Esophagus squamous epithelium (tissue), 5 donors: ENCODE measurements at places on chromosomes 1 and 21.

DNA sequence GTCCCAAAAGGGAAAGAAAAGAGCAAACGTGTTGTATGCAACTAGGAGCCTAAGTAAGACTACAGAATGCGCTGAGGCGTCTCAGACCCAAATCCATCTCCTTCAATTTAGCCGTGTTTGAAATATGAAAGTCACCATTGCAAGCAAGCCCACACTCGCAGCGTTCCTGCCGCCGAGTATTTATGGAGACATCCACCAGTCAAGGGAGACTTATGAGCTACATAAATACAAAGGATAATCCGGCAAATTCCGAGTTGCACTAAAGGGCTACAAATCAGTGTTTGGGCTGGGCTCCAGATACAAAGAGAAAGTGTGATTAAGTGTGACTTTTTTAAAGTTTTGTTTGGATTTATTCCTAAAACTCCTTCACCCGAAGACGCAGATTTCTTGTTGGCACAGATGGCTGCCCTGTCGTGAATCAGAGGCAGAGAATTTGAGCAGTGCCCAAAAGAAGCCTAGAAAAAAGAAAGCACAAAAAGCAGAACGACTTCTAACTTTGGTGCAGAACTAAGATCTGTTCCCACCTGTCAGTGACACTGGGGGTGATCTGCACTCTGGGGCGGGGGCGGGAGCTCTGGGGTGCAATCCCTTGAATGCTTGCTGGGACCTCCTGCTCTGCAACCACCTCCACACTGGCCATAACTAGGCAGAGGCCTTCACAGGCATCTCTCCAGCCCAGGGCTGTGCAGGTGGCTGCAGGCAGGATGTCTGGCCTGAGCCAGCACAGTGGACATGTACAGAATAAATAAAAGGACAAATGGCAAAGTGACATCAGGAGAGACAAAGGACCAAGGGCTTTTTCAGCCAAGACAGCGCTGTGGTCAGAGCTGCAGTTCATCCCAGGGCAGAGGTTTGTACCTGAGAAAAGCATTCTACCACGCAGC, 489.7 kb downstream of the NPHP4 start:
- DNase-seq, result no peak

DNA sequence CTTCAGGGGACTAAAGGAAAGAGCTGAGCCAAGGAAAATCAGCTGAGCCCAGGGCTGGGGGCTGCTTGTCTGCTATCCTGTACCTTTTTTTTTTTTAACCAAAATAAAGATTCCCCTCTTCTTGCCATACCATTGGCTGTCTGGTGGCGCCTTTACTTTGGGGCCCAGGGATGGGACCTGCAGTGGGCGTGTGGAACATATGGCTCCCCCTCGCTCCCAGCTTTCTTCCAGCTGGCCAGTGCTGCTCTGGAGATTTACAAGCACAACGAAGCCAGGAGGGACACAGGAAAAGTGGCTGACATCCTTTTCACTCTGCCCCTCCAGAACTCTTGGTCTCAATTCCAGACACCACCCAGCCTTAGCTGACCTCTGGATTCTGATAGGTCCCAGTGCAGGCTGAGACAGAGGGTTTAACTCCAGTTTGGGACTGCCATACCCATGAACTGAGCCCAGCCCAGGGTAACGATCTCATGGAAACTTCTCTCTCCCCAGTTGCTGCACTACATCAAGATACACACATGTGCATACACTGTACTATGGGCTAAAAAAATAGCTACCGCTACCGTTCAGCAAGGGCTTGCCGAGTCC, 5.4 kb upstream of the SFN start:
- DNase-seq, result no peak

DNA sequence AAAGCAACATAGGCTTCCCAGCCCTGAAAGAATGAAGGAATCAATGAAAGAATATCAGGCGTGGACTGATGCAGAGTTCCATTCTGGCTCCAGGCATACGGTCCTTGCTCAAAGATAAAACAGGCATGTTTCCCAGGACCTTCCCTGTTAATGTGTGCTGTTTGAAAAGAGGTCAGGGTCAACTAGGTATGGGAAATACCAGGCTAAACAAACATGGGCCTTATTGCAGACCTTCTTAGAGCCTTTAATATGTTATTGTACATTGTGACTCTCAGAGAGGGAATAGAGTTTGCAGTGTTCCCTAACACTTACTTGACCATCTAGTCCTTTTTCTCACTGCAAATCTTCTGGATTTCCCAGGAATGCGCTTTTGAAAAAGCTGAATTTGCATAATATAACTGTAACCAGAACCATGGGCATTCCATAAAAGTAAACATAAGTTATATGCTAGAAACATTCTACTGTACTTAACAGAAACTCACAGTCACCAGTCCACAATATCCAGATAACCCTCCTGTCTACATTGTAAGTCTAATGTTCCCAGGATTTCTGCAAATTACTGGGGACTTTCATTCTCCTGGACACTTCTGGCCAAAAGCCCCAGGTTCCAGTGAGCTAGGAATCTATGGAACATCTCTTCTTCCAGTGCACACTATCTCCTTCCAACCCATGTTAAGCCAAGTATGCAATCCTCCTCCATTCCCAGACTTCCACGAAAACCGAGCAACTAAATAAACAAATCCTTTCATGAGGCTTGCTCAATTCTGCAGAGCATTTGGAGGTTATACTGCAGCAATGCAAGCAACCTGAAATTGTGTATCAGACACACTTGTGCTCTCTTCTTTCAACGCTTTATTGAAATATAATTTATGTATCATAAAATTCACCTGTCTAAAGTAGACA, 486.6 kb downstream of the SETD4 start:
- no peak for DNase-seq

DNA sequence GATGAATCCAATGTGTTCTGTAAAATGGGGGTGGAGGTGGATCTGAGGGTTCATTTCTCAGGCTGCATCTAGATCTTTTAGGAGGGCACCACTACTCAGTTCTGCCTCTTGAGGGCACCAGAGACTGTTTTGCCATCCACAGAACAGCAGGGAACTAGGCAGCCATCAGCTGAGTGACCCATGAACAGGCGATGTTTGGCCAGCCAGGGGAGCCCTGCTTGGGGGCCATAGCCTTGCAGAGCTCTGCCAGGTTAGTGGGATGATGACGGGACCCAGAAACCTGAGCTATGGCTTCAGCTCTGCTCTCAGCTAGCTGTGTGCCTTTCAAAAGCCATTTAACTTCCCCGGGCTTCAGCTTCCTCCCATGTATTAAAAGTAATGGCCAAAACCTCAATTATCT, 13.4 kb upstream of the NOS1AP start:
- DNase-seq, result no peak

GRCh38 chr1:61151565-61151964, 69.2 kb downstream of the NFIA start:
- no peak for DNase-seq

DNA sequence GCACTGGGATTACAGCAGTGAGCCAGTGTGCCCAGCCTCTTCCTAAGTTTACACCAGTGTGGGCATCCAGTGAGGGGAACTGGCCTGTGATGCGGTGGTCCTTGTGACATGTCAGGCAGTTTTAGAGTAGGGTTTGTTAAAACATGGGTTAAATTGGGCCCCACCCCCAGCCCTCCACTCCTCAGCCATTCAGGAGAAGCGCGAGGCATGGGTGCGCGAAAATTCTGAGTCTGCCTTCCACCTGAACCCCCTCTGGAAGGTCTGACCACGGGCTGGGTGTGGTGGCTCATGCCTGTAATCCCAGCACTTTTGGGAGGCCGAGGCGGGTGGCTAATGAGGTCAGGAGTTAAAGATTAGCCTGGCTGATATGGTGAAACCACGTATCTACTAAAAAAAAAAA, 51.7 kb downstream of the SKI start:
- no peak for DNase-seq

DNA sequence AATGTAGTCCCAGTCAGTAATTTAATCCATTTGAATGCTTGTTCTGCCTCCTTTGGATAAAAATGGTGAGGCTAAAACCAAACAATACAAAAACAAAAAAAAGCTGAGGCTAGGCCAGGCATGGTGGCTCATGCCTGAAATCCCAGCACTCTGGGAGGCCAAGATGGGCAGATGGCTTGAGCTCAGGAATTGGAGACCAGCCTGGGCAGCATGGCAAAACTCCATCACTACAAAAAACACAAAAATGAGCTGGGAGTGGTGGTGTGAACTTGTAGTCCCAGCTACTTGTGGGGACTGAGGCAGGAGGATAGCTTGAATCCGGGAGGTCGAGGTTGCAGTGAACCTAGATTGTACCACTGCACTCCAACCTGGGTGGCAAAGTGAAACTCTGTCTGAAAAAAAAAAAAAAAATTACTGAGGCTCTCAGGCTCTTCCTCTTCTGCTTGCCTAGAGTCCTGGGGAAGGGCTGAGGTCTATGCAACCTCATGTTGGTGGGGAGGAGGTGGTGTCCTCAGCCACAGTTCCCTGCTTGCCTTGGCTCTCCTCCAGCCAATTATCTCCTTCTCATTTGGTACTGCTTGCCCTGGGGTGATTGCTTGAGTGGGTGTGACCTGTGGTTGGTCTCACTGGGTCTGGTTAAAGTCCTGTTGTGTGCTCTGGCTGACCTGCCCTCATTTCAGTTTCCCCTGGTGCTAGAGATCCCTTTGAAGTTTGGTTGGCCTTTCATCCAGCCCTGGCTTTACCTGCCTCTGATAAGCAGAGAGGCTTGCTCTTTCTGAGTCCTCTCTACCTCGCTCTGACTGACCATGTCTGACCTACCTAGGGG, 20.9 kb downstream of the S1PR1 start:
- no peak for DNase-seq

DNA sequence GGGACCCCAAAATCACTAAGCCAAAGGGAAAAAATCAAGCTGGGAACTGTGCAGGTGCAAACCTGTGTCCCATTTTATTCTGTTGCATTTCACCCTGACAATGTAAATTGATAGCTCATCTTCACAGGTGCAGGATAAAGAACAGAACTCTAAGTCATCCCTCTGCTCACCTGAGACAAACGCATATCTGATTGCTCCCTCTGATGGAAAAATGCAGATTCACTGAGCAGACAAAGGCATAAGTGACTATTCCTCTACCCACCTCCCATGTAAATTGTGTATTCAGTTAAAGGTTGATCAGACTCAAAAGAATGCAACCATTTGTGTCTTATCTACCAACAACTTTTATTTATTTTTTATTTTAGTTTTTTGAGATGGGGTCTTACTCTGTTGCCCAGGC, 644.2 kb downstream of the PTPRU start:
- no peak for DNase-seq

DNA sequence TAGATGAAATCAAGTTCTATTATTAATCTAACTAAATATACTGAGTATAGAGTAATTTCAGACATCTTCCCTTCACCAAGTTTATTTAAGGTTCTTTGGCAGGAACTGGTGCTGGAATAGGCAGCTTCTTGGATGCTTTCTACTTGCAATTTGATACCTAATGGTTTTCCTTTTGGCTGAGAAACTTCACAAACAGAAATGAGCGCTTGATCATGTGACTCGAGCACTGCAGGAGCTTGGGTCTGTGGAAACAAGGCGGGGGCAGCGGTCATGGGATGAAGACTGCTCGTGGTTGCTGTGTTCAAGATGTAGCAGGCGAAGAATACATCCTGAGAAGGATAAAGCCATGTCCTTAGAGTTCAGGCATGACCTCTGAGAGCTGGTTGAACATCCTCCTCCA, 136.8 kb downstream of the PTPRC start:
- no peak for DNase-seq

- no peak for DNase-seq
Measured at GRCh38 chr1:9845914-9846313, 22.1 kb upstream of the CLSTN1 start.

GRCh38 chr1:205746757-205747412, 3.1 kb downstream of the NUCKS1 start:
- DNase-seq, result no peak

DNA sequence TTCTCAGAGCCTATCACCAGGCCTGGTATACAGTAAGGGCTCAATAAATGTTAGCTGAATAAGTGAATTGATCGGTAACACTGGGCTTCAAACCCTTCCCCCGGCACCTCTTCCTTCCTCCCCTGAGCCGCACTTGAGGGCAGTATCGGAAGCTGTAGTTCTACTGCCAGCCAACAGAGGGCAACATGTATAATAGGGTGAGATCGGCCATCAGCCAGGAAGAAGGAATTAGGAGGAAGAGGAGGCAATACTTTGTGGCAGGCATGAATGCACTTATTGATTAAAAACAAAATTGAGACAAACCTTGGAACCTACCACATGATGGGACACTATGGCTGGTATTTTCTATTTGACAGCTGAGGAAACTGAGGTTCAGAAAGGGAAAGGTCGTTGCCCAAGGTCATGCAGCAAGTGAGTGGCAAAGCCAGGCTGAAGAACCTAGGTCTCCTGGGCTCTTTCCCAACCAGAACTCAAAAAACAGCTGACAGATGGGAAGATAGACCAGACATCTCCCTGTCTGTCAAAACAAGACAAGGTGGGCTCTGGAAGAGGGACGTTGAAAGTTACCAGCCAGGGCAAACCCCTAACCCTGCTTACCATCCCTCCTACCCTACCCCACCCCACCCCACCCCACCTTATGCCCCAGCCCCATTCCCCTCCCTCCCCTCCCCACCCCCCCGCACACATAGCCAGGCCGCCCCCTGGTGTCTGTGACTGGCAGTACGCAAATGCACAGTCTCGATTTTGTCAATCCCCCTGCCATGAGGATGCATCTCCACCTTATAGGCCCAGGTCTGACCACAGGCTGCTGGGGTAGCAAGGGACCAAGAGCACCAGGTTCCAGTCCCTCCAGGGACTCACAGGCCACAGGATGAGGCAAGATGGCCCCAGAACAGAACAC, 107.3 kb upstream of the RUNX3 start:
- DNase-seq, result no peak

GRCh38 chr1:190832511-190832910, 354.8 kb upstream of the BRINP3 start:
- DNase-seq, result no peak

DNA sequence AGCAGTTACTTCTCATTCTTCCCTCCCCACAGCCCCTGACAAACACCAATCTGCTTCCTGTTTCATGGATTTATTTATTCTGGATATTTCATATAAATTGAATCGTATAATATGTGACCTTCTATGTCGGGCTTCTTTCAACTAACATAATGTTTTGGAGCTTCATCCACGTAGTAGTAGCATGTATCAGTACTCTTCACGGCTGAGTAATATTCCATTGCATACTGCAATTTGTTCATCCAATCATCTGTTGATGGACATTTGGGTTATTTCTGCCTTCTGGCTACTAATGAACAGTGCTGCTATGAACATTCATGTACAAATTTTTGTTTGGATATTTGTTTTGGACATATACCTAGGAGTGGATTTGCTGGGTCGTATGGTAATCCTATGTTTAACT, 1.9 kb upstream of the KAZN start:
- DNase-seq, result no peak

GRCh38 chr1:70459496-70460225, 48.6 kb downstream of the CTH start:
- no peak for DNase-seq

DNA sequence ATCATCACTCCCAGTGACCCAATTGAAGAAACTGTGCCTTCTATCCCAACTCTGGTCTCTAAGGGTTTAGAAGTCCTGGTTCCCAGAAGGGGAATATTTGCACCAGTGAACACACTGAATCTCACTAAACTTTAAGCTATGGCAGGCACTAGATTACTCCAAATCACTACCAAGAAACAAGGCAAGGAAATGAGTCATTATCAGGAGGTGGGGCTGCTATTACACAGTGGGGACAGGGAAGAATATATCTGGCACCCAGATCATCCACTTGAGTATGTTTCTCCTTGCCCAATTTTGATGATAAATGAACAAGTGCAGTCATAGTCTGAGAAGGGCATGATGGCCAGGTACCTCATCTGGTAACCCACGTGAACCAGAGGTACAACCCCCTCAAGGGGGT, 7.0 kb downstream of the MRPL9 start:
- DNase-seq, result no peak
